ENCODE measurements at places on chromosomes 2 and 18. TPM values are rescaled to one million over a fixed set of nuclear protein-coding genes. Genes with fewer than 3 reads are reported as not detected.
A peak's percentile ranks its signal among the peaks of the same experiment; 100 is the strongest.

DNA sequence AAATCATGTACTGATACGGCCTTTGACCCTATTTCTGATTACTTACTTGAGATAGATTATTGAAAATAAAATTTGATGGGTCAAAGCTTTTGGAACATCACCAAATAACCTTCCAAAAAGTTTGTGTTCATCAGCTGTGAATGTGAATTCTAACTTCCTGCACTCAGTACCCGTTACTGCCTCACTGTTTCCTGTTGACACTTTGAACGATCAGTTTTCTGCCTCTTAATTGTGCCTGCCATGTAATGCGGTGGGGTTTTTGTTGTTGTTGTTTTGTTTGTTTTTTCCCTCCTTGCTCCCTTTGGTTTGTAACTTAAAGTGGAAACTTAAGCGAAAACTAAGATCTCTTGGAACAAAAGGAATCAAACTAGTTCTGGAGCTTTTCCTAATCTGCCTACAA lies 18.9 kb downstream of the ATG16L1 start:
- no peak for DNase-seq

- DNase-seq = peak; percentile 87
Measured at GRCh38 chr2:173964565-173965371, 405 bp downstream of the SP3 start.

DNA sequence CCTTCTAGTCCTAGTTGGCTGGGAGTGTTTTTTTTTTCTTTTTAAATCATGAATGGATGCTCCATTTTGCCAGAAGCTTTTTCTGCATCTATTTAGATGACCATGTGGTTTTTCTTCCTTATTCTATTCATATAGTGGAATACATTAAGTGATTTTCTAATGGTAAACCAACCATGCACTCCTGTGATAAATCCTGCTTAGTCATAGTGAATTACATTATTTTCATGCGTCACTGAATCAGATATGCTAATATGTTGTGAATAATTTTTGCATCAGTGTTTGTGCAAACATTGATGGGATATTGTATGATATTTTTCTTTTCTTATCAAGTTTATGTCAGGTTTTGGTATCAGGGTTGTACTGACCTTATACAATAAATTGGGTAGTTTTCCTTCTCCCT lies 229.3 kb upstream of the REV1 start:
- DNase-seq = no peak

DNA sequence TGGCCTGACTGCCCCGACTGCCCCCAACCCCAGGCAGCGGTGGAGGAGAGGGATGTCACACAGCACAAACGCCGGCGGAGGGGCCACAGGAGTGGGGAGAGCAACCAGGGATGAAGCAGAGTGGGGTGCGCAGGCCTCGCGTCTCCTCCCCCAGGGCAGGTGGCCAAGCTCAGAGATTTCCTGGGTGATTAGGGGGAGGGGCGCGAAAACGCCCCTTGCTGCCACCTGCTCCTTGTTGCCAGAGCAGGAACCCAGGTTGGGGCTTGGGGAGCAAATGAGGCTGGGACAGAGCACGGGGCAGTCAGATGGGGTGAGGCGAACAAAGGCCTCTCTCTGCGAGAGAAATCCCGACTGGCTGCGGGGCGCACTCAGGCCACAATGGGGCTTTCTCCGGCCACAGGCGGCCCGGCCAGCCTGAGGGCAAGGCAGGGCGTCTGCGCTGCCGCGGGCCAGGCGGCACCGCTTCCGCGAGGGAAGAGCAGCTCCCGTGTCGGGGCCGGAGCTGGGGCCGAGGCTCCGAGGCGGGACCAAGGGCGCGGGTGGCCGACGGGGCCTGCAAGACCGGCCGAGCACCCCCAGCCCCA lies 11.5 kb downstream of the TEX44 start:
- peak; percentile 33 for DNase-seq

- no peak for DNase-seq
Measured at GRCh38 chr2:113700186-113700841, 56.1 kb downstream of the SLC35F5 start.

DNA sequence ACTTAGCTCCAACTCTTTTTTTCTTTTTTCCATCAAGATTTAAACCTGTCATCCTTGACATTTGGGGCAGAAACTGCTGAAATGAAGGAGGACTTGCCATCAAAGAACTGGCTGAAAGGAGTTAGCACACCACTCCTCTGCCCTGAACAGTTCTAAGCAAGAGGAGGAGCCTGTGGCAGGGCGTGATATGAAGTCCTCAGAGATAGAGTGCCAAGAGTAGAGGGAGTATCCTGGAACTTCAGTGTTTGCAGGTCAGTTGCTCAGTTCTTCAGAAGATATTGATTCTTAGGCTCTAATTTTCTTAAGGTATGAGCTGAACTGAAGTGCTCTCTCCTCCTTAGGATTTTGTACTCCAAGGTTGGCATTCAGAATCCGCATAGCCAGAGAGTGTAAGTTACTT lies 15.2 kb downstream of the NABP1 start:
- DNase-seq = no peak

The MSH2 gene
- 8.7 TPM for total RNA-seq

The SP100 gene
- total RNA-seq = 56.9 TPM

The ANKRD62 gene
- total RNA-seq = not detected

The TGFBRAP1 gene
- total RNA-seq = 16.8 TPM

The IL1F10 gene
- not detected for total RNA-seq

All from MCF 10A (cell line).